Neural progenitor cell (in vitro differentiated cells): ENCODE measurements at places on chromosomes 6 and 20. TPM values are rescaled to one million over a fixed set of nuclear protein-coding genes. Genes with fewer than 3 reads are reported as not detected.

TCFL5 gene
- total RNA-seq, result 29.1 and 36.3 TPM in 2 replicates

VNN1 gene
- total RNA-seq, result not detected in 2 replicates

PRSS35 gene
- total RNA-seq, result 2.8 and 4.5 TPM in 2 replicates

GJA1 gene
- total RNA-seq, result 498 and 622 TPM in 2 replicates

TUBB2B gene
- total RNA-seq, result 362 and 762 TPM in 2 replicates

BTBD9 gene
- 16.4 and 16.9 TPM in 2 replicates for total RNA-seq

PGC gene
- total RNA-seq, result not detected in 2 replicates

CALHM6 gene
- total RNA-seq, result 1.3 TPM in 1 of 2 replicates, not detected in the other

SPTLC3 gene
- 2.3 and 4.2 TPM in 2 replicates for total RNA-seq

- no peak for DNase-seq
These were observed 1139.3 kb downstream of the HACE1 start for GRCh38 chr6:103720393-103720792.

GRCh38 chr20:37364927-37365272 lies 19.0 kb downstream of the SRC start:
- no peak for DNase-seq

DNA sequence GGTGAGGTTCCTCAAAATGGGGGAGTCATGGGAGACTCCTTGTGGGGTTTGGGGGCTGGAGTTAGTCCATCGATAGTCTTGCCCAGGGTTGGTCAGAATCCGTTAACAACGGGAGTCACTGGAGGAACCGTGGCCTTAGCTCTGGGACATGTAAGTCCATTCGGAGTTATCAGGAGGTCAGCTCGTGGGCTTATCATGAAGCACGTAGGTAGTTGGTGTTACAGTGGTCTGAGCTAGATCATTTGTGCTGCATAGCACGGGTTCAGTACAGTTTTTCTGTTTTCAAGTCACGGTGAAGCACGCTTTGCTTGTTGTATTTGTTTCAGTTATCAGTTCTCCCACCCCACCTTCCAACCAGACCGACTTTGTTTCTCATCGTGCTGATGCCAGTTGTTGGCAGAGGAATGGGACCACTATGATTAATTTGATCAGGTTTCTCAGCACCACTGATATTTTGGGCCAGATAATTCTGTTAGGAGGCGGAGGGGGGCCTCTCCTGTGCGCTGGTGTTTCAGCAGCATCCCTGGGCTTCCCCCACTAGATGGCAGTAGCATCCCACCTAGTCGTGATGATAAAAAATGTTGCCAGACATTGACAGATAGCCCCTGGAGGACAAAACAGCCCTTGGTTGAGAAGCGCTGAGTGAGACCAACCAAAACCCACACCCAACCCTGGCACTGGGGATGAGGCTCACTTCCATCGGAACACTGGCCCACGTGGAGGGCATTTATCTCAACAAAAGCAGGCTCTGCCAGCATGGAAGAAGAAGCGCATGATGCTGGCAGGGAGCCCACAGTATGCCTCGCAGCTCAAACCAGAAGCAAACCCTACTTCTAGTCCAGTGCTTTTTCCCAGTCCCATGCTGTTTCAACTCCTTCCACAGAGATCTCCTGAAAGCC lies 2.2 kb upstream of the APMAP start:
- peak; percentile 84 for DNase-seq

GRCh38 chr6:24985323-24985722 lies 49.6 kb upstream of the RIPOR2 start:
- DNase-seq, result peak; percentile 88

- no peak for DNase-seq
These were observed 77.3 kb downstream of the TCP11 start for GRCh38 chr6:35063701-35064280.

GRCh38 chr20:56827763-56828162 lies 198.7 kb downstream of the TFAP2C start:
- no peak for DNase-seq

GRCh38 chr6:6875818-6876470 lies 231.8 kb upstream of the RREB1 start:
- DNase-seq, result no peak

GRCh38 chr6:159059885-159060506 lies 15.2 kb upstream of the TAGAP start:
- no peak for DNase-seq

GRCh38 chr6:28368522-28368921 lies 18.8 kb downstream of the ZKSCAN3 start:
- DNase-seq, result no peak

DNA sequence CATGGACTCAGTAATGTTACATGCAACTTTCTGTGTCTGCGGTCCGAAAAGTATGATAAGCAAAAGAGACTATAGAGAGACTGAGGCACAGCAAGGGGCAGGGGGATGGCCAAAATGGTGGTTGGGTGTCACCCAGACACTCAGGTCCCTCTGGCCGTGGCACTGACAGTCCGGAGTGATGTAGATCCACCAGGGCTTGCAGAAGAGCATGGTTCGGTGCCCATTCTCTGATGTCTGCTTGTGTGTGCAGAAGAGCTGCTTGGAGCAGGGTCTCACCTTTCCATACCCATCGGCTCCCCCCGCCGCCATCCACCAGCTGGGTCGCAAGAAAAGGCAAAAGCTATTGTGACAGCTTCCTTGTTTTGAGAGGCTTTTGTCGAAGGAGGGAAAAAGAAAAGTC lies 6.6 kb upstream of the APCDD1L start:
- no peak for DNase-seq

DNA sequence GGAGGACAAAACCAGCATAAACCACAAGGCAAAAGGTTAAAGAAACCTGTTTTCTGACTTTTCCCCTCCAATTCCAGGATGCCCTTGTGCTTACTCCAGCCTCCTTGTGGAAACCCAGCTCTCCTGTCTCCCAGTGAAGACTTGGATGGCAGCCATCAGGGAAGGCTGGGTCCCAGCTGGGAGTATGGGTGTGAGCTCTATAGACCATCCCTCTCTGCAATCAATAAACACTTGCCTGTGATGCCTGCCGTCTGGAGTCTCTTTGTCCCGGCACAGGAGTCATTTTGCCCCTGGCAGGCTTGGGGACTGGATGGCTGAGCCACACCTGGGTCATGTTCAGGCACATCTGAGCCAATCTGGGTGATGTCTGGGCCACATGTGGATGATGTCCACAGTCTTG lies 26.6 kb downstream of the BPIFB1 start:
- no peak for DNase-seq

DNA sequence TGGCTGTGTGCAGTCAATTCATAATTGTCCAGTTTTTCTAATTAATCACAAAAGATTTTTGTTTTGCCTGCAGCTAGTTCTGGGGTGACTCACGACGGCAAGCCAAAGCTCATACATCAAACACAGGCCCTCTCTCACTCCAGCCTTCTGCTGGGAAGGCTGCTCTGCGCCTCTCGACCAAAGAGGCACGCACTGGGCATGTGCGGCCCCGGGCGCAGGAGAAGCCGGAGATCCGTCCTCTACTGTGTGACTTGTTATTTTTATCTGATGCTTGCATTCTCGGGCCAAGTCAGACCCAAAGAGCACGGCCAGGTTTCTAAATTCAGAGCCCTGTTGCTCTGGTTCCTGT lies 98.5 kb downstream of the TFAP2A start:
- DNase-seq, result no peak

- DNase-seq, result peak; percentile 34
These were observed 70.0 kb downstream of the CPNE5 start for GRCh38 chr6:36769183-36769675.
